AG04449 (cell line): ENCODE measurements at places on chromosomes 2 and 18.

DNA sequence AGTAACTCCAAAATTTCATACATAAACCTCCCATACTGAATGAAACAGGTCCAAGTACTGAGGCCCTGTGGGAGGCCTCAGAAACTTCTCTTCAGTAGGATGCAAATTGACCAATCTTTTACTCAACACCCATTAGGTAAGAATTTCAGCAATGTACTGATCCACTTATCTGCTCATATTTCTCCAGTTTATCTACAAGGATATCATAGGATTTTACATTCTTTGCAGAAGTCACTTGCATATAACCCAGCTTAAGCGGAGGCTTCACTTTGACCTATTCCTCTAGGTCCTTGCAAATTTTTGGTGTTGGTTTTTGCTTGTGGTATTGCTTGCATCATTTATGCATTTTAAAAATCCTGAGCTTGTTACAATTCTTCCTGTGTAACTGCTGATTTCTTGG lies 28.8 kb upstream of the SLC3A1 start:
- DNase-seq: no peak

DNA sequence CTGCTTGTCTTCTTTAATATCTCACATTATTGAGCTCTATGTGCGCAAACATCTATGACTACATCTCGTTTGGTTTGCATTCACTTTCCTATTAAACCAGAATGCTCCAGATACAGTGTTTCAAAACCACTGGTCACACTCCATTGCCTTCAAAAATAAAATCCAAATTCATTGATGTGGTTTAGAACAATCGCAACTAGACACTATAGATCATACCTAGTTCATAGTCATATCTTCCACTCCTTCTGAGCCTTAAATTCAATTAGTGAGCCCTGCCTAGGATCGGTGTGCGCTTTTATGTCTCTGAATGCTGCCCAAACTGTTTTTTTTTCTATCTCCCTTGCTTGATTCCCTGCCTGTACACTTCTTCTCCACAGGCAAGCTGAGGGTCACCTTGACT lies 238.5 kb upstream of the RGPD4 start:
- no peak for DNase-seq

DNA sequence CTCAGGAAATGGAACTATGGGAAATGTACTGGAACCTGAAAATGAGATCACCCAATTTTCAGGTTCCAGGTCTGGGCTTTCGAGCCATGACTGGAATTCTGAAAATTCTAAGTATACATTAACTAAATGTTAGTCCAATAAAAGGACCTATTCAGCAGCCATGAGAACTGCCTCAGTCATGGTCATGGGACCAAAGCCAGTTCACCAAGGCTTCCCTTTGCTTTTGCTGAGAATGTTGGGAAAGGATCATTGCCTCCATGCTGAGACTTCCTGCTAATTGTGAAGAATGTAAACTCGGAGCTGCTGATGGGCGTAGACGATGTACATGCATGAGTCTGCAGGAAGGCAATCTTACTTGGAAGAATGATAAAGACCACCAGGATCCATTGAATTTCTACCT lies 624.4 kb upstream of the SOX11 start:
- DNase-seq: no peak

- no peak for DNase-seq
Observed at GRCh38 chr2:206713746-206714145, 4.5 kb downstream of the DYTN start.

DNA sequence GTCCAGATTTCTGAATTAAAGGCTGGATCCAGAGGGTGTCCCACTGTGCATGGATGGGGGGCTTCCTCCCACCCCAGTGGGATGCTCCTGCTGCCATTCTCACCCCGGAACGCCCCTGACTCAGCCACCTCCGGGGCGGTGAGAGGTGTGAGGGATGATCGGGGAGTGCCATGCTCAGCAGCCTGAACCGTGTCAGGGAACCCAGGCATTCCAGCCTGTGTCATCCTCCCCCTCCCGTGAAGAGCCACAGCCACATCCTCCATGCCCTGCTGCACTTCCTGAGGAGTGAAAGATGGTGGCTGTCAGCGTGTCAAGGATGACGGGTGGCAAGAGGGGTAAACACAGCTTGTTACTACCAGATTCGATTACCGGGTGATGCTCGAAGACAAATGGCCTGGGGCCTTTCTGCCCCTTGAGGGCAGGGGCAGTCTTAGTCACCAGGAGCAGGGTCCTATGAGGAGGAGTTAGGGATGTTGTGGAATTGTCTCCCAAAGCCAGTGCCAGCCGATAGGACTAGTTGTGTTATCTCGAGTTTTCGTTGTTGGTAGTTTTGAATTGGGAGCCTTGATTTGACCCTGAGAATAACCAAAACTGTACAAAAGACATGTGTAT lies 80.8 kb downstream of the TCF7L1 start:
- no peak for DNase-seq

- no peak for DNase-seq
Observed at GRCh38 chr2:29033172-29033571, 41.2 kb downstream of the PCARE start.
